ENCODE measurements at places on chromosomes 6 and 20.

DNA sequence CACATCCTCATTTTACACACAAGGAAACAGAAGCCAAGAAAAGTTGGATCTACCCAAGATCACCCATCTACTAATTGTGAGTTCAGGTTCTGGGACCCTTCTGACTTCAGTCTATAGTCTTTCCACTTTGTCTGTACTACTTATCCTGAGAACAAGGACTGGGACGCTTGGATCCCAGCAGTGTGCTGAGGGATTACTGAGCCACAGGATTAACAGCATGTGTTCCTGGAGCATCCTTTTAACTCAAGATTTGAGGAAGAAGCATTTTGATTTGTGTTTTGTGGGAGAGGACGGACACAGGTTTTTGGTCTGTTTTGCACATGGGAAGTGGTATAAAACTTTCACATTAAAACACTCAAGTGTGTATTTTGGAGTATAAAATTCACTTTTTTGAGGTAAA lies 4.4 kb downstream of the ENPP4 start:
- DNase-seq: no peak

- no peak for DNase-seq
These were observed 51.7 kb upstream of the TBX18 start for GRCh38 chr6:84815896-84816735.

GRCh38 chr6:144416773-144417172 lies 131.6 kb downstream of the UTRN start:
- DNase-seq: no peak

GRCh38 chr6:87815449-87815848 lies 113.4 kb upstream of the AKIRIN2 start:
- DNase-seq: no peak

Data from AG09309 (cell line).